ENCODE measurements at places on chromosomes 2 and 18. TPM values are rescaled to one million over a fixed set of nuclear protein-coding genes. Genes with fewer than 3 reads are reported as not detected.

GRCh38 chr2:38653715-38654527, 12.0 kb upstream of the GALM start:
- no peak for DNase-seq

NTSR2 gene
- not detected for total RNA-seq

SNED1 gene
- 16.4 TPM for total RNA-seq

SNORC gene
- total RNA-seq, result 0.49 TPM

THSD7B gene
- not detected for total RNA-seq

LYPD6B gene
- total RNA-seq, result not detected

GRCh38 chr2:164789968-164790367, 51.7 kb downstream of the COBLL1 start:
- no peak for DNase-seq

ASAP2 gene
- total RNA-seq, result 3.1 TPM

- DNase-seq, result no peak
These were observed 355.2 kb downstream of the GALNT13 start for GRCh38 chr2:154226931-154227330.

DNA sequence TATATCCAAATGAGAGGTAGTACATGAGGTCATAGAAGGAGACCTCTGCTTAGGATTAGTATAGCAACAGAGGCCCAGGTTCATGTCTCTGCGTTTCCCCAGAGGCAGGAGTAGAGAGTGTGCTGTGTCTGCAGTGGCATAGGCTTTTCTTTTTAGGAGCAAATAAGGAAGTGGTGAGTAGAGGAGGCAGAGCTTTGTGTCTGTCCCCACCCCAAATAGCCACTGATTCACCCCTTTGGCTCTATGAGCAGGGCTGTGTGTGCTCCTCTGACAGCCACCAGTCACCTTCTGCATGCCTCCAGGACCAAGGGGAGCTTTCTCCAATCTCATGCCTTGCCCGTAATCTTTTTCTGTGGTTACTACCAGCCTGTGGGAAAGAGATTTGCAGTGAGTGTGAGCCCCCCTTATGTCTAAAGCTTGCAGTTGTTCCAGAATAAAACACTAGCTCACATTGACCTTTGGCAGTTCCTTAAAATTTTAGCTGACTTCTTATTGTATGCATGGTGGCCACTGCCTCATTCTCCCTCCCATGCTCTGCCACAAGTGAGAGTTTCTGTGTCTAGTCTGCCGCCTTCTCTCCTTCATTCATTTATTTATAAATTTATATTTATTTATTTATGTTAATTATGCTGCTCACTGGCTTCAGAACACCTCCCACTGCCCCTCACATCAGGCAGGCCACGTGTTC, 23.5 kb upstream of the ELAC1 start:
- no peak for DNase-seq

DNA sequence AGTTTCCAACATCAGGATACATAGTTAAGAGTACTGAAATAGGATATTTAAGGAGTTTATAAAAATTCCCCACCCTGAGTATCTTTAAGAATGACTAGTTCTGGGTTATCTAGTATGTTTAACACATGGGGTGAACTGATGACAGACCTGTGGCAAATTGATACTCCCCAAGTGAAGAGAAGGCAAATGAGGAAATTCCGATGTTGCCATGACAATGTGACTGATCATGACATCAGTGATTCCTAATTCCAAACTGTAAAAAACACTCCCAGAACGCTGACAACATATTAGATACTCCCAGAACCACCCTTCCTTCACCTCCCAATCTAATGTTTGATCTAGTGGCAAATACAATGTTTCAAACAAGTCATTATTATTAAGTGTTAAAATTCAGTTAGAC, 77.6 kb downstream of the RBMS1 start:
- DNase-seq, result no peak

DNA sequence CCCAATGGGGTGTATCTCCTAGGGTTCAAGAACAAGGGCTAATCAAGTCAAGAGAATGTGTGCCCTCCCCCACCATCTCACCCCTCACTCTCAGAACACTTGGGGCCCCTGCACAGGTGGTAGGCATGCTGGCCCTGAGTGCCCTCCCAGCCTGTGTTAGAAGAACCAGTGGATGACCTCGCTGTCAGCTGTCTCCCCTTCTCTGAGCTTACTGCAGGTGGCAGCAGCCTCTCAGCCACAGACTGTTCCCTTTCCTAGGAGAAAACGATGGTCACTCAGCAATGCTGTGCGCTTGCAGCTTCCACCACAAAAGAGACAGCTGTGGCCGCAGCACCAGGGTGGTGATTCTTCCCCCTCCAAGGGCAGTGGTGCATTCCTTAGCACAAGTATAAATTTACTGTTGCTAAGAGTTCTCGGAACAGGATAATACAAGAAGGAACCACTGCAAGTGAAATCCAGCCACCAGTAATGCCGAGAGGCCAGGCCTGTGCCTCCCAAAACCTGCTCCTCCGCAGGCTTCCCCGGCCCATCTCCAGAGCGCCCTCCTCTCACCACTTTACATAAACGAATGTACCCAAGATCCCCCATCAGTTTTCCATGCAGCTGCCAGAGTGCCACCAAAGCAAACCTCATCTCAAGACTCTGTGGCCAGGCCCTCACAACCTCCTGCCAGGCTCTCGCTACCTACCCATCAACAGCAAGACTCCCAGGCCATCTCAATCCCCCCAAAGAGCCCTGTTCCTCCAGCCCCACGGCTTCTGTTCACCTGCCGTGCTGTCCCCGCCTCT, 935 bp upstream of the RAMP1 start:
- DNase-seq, result peak; percentile 56

- DNase-seq, result no peak
These were observed 87.9 kb upstream of the ALPP start for GRCh38 chr2:232290668-232291067.

RFX8 gene
- total RNA-seq, result 0.27 TPM

OR6B2 gene
- total RNA-seq, result not detected

- DNase-seq, result no peak
These were observed 26.2 kb downstream of the TTC21B start for GRCh38 chr2:165927353-165927752.

CABYR gene
- total RNA-seq, result not detected

NR4A2 gene
- total RNA-seq, result 0.76 TPM

ALK gene
- not detected for total RNA-seq

DOK6 gene
- total RNA-seq, result not detected

GRCh38 chr2:196949116-196949515, 22.6 kb upstream of the PGAP1 start:
- DNase-seq, result no peak
